ENCODE measurements at places on chromosomes 16 and 17. TPM values are rescaled to one million over a fixed set of nuclear protein-coding genes. Genes with fewer than 3 reads are reported as not detected.

The CBFA2T3 gene
- 12.9 TPM for total RNA-seq

The YBX2 gene
- 2.7 TPM for total RNA-seq

The CDH3 gene
- 110 TPM for total RNA-seq

The PGAP6 gene
- 92.9 TPM for total RNA-seq

The KAT8 gene
- total RNA-seq, result 72.4 TPM

The GPR139 gene
- total RNA-seq, result not detected

The TP53TG3B gene
- not detected for total RNA-seq

The LGALS9B gene
- not detected for total RNA-seq

The AIPL1 gene
- not detected for total RNA-seq

The CD7 gene
- 0.31 TPM for total RNA-seq

The CHD9NB gene
- 1.1 TPM for total RNA-seq

The EVI2A gene
- not detected for total RNA-seq

The SOCS3 gene
- 5.8 TPM for total RNA-seq

The TRAPPC2L gene
- total RNA-seq, result 86.2 TPM

The PYDC1 gene
- not detected for total RNA-seq

The AOC2 gene
- total RNA-seq, result 4.3 TPM

The ORMDL3 gene
- total RNA-seq, result 87.6 TPM

The LPO gene
- 0.16 TPM for total RNA-seq

The TUFM gene
- 158 TPM for total RNA-seq

The C16orf89 gene
- total RNA-seq, result not detected

The MT1E gene
- total RNA-seq, result 5.2 TPM

The CEP295NL gene
- total RNA-seq, result 2.3 TPM

The ABCC12 gene
- 0.36 TPM for total RNA-seq

The CCL4 gene
- total RNA-seq, result not detected

The TBC1D3 gene
- total RNA-seq, result not detected

The JMJD8 gene
- 52.2 TPM for total RNA-seq

The SRRM2 gene
- total RNA-seq, result 838 TPM

The SOX15 gene
- total RNA-seq, result 0.93 TPM

The SLC38A8 gene
- total RNA-seq, result 0.80 TPM

The ASB16 gene
- total RNA-seq, result 0.89 TPM

The HAS3 gene
- 1.1 TPM for total RNA-seq

The ANKRD13B gene
- 27.5 TPM for total RNA-seq

The MT4 gene
- not detected for total RNA-seq

The CPNE7 gene
- total RNA-seq, result 0.41 TPM

The STRADA gene
- total RNA-seq, result 52.0 TPM

The ZFP3 gene
- 1.3 TPM for total RNA-seq

The KRTAP1-5 gene
- total RNA-seq, result not detected

The OR3A2 gene
- total RNA-seq, result not detected

The KRTAP9-2 gene
- not detected for total RNA-seq

The SLC43A2 gene
- 21.9 TPM for total RNA-seq

The FBXO31 gene
- total RNA-seq, result 23.5 TPM

The CCL17 gene
- total RNA-seq, result not detected

The CTF1 gene
- 4.5 TPM for total RNA-seq

The OR1F1 gene
- total RNA-seq, result not detected

The LRRC37A gene
- total RNA-seq, result 6.8 TPM

The CX3CL1 gene
- total RNA-seq, result 0.74 TPM

The CA4 gene
- total RNA-seq, result 8.2 TPM

The DLX3 gene
- 1.5 TPM for total RNA-seq

The TMC6 gene
- total RNA-seq, result 125 TPM

The CLEC19A gene
- not detected for total RNA-seq

The BIRC5 gene
- 30.0 TPM for total RNA-seq

The NDRG4 gene
- 37.5 TPM for total RNA-seq

The PHKB gene
- 94.1 TPM for total RNA-seq

The BRICD5 gene
- 22.5 TPM for total RNA-seq

The MARCHF10 gene
- not detected for total RNA-seq

The TMEM238L gene
- total RNA-seq, result not detected
